ENCODE measurements at places on chromosomes 11 and 22.

- no peak for DNase-seq
Observed at GRCh38 chr11:84384731-84385130, 1098.6 kb upstream of the CCDC90B start.

DNA sequence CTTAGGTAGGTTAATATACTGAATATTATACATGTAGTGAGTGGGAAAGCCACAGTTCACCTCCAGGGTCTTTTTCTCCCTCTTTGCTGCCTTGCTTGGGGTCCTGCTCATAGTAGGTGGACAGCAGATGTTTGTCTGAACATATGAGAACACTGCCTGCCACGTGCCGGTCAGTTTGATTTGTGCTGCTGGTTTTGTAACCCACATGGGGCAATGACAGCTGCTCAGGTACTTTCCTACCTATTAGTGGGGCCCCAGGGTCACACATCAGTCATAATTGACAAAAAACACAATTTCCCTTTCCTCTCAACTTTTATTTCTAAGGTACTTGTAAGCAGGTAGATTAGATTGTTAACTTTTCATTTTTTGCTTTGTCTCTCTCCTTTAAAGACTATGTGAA, 43.8 kb downstream of the BMAL1 start:
- DNase-seq = no peak

- DNase-seq = no peak
Observed at GRCh38 chr11:123273616-123274015, 78.6 kb upstream of the CLMP start.

DNA sequence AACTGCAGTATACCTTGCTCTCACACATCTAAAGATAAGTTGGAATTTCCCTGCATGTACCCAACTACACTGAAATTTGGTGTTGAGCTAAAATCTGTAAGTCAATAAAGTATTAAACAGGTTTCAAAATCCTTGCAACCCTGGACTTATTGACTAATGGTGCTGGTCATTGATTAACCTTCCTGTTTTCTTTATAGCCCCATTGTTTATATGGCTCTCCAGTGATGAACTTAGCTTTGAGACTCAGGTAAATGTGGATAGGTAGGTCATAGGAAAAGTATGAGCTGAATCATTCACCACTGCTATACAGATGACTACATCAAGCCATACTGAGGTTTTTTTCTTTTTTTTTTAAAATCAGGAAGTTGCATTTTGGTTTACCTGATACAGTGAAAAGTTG, 132.7 kb downstream of the FAT3 start:
- DNase-seq = no peak

DNA sequence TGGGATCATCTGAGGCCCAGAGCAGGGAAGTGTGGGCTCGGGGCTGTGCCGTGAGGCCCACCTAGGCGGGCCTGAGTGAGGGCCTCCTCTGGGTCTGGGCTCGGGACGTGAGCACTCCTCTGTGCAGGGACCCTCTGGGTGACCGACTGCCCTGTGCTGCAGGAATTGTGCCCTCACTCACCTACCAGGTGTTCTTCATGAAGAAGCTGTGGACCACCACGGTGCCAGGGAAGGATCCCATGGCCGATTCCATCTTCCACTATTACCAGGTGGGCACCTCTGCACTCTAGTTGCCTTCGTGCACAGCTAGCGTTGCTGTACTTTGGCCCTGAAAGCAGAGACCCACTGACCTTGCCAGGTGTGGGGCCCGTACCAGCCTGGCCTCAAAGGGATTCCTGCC, 80.5 kb downstream of the MYO7A start:
- DNase-seq = no peak

DNA sequence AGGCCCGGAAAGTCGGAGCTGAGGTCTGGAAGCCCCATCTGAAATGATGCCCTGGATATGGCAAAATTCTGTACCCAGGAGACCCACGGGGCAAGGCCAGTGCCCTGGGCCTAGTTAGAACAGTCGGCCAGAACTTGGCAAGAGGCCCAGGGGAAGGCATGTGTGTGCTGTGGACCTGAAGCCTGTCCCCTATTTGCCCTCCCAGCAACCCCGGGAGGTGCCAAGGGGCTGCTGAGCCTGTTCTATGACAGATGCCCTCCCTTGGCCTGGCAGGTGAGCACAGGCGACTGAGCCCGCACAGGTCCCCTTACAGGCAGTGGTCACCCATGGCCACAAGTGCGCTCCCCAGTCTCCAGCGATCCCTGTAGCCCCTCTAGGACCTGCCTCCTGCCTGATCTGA, 51.7 kb downstream of the NAT10 start:
- no peak for DNase-seq

- no peak for DNase-seq
Observed at GRCh38 chr11:19633276-19633675, 79.4 kb upstream of the NAV2 start.
